ENCODE measurements at places on chromosomes 12 and 14.

DNA sequence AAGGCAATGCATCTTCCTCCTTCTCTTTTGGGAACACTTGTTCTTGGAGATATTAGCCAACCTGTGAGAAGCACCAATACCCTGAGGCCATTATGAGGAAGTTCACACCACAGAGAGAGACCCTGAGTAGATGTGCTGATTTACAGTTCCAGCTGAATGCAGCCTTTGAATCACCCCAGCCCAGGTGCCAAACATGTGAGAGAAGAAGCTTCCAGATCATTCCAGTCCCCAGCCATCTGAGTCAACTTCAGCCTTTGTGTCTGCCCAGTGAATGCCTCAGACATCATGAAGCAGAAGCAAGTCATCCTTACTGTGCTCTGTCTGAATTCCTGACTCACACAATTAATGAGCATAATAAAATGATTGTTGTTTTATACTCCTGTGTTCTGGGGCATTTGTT lies 25.1 kb downstream of the C12orf42 start:
- DNase-seq: peak; percentile 6

DNA sequence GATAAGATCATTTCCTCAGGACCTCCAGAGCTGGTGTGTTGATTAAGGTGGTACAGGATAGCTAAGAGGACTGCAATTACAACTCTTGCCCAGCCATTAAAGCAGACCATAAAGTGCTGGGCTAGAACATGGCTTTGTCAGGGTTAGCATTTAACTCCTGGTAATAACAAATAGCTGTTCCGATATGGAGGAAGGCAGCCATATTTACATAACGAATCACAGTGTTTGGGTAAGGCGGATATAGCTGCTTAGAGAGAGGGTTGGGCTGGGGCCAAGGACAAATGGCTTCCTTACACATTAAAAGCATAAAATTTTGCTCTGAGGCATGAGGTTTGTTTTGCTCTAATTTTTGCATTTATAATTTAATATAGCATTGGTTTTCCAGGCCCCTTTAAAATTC lies 297.7 kb upstream of the DDHD1 start:
- peak; percentile 22 for DNase-seq

- no peak for DNase-seq
Observed at GRCh38 chr12:59600171-59600570, 4.3 kb downstream of the SLC16A7 start.

- DNase-seq: no peak
Observed at GRCh38 chr14:95858893-95859292, 17.7 kb upstream of the TUNAR start.

GRCh38 chr12:105814283-105814682 lies 324.5 kb downstream of the NUAK1 start:
- no peak for DNase-seq

- no peak for DNase-seq
Observed at GRCh38 chr14:74949191-74949601, 6.2 kb downstream of the PGF start.

DNA sequence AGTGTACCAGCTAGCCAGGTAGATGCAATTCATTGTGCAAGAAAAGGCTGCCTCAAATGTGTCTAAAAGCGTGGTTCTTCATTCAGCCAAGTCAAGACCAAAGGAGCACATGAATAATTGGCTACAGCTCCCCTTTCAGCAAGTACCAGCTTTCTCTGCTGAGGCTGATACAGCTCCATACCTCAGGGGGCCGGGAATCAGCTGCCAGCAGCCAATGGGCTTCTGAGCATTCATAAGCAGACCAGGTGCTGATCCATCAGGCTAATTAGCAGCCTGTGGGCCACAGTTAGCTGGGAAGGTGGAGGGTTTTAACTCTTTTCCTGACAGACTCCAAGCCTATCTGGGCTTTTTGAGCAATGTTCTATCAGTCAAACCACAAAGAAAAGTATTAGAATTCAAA lies 264.7 kb downstream of the APAF1 start:
- no peak for DNase-seq

DNA sequence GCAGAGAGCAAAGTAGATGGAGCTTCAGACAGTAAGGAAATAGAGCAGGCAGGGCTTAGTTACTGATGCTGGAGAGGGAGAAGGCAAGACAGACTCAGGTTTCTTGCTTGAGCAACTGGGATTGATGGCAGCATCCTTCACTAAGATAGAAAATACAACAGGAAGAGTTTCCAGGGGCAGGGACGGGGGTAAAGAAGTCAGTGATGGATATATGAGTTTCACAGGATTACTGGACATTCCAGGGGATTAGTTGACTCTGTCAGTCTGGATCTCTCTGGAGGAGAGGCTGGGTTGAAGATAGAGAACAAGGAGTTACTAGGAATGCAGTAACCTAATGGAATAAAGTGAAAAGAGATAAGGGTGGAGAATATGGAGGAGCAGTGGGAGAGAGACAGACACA lies 74.5 kb upstream of the ATF1 start:
- DNase-seq: no peak

- DNase-seq: no peak
Observed at GRCh38 chr12:7991535-7991934, 41.0 kb upstream of the FOXJ2 start.

DNA sequence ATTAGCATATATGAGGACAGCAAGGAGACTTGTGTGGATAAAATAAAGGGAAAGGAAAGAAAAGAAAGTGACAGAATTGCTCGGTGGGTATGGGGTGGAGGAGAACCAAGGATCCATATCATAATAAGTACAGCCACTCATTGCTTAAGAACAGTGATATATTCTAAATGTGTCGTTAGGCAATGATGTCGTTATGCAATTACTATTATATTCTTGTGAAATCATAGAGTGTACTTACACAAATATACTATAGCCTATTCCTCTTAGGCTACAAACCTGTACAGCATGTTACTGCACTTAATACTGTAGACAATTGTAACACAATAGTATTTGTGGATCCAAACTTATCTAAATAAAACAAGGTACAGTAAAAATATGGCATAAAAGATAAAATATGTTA lies 271.1 kb downstream of the CCER1 start:
- no peak for DNase-seq

- peak; percentile 38 for DNase-seq
Observed at GRCh38 chr12:86122846-86123468, 133.2 kb downstream of the MGAT4C start.

Measured in ELR (cell line).